NCI-H510A (cell line): ENCODE measurements at places on chromosomes 4 and X.

GRCh38 chr4:20662851-20663250 is 37.4 kb upstream of the PACRGL start:
- no peak for DNase-seq

- DNase-seq, result no peak
Measured at GRCh38 chr4:112448306-112449132, 67.5 kb downstream of the NEUROG2 start.

DNA sequence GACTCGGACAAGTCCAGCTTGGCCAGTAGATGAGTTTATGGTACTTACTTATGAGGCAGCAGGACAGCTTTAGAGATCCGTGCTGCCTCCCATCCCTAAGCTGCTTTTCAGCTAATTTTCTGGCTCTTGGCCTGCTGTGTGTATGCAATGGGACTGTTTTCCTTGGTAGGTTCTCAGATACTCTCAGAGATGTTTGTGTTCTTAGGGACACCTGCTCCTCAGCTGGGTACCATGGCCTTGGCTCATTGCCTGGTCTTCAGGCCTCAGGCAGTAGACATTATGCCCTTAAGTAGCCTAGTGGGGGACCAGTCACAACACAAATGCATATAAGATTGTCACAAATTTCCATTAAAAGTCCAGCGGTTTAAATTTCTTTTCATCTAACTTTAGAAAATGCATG is 688.0 kb downstream of the PCDH7 start:
- no peak for DNase-seq

GRCh38 chr4:94954251-94954650 is 196.5 kb downstream of the BMPR1B start:
- no peak for DNase-seq

DNA sequence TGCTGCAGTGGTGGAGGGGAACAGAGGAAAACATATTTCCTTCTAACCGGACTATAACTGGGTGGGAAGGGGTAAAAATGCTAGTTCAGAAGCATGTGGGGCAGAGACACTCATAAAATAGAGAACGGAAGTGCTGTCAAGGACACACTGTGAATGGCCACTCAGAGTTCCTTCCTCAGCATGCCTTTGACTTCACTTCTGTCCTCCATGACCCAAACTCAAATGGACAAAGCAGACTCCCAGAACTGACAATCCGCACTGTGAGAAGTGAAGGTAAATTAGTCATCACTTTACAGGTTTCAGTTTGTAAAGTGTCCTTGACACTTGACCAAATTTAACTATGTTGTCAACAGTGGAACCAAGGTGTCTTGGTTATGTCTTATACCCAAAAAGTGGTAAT is 30.2 kb upstream of the ELF2 start:
- no peak for DNase-seq

DNA sequence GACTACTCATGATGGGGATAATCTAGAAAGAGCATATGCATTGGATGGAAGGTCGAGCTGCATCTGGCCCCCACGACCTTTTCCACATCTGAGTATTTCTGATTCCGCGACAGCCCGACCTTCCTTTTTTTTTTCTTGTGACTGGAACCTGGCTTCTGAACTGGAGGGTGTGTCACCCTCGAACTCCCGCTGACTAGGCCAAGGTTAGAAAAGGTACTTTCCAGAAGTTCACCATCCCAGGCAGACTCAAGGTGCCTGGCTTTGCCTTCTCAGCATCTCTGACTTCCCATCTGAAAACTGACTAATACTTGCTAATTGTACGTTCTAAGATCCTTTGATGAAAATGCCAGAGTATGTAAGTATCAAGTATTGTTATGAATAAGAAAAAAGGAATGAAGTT is 49.3 kb upstream of the CD40LG start:
- no peak for DNase-seq

DNA sequence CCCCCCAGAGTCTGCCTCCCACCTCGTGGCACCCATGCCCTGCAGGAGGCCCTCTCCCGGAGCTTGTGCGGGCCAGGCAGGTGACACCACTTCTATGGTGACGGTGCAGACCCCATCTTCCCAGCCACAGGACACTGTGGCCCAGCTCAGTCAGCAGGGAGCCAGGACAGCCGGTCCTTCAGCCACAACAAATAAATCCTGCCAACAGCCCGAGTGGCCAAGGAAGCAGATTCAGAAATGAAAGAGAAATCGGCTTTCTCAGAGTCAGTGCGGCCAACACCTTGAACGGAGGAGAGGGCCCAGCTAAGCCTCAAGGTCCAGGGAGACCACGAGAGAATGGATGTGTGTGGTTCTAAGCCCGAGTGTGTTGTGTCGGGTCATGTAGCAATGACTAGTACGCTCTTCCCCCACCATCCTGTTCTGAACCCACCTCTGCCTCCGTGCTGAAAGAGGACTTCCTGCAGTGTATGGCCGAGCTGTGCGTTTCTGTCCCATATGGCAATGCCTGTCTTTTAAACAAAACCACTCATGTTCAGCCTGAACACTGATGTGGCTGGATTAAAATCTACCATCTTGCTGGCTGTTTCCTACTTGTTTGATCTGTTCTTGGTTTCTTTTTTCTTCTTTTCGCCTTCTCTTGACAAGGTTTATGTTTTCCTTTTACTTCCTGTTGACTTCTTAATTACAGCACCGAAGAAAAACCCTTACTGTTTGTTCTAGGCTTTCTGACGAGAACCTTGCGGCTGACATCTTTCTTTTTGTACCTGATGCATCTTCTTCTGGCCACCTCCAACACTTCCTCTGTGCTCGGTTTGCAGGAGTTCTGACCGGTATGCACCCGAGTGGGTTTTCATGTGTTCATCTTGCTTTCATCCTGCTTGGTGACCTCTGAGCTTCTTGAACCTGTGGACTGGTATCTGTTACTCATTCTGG is 53.1 kb downstream of the GAK start:
- DNase-seq, result no peak
